ENCODE measurements at places on chromosomes 7 and 10.
A peak's percentile ranks its signal among the peaks of the same experiment; 100 is the strongest.

- DNase-seq = no peak
These were observed 383.3 kb downstream of the INHBA start for GRCh38 chr7:41319581-41319980.

DNA sequence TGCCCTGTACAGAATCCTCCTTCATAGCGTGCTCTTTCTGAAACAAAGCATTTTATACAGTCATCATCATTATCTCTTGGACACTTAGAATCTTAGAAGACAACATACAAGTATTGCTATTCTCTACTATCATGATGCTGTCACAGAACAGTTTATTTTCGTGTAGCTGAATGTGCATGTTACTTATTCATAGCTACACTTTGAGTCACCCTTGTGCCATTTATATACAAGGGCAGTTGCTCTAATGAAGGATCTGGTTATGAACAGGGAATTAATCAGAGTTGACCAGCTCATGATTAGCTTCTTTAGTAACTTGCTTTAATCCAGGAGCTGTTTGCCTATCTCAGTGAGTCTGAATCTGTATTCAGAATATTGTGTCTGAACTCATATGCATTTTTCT lies 11.2 kb downstream of the CASP2 start:
- no peak for DNase-seq

- no peak for DNase-seq
These were observed 8.9 kb upstream of the PVRIG start for GRCh38 chr7:100210805-100211204.

- peak; percentile 34 for DNase-seq
These were observed 110.8 kb upstream of the LRGUK start for GRCh38 chr7:134016223-134016941.

DNA sequence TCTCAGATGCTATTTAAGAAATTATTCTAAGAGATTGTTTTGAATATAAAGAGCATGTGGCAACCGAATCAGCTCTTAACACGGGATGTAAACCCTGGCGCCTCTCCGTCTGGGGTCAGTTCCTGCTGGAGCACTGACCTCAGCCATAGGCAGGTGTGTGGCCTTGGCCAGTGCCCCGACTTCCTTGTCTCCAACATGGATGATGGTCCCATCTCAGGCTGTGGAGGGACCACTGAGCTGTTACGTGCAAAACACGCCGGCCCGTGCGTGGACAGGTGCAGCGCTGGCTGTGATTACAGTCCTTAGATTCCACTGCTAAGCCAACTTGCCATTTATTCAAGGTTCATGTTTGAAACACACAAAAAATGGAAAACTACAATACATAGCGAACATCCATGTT lies 59.9 kb downstream of the C10orf143 start:
- DNase-seq = no peak

GRCh38 chr10:22244001-22244400 lies 26.2 kb upstream of the EBLN1 start:
- no peak for DNase-seq
